ENCODE measurements at places on chromosomes 3 and 15.

- DNase-seq = no peak
Measured at GRCh38 chr15:97995192-97995591, 34.7 kb downstream of the ARRDC4 start.

GRCh38 chr3:35635407-35635806 lies 3.9 kb upstream of the ARPP21 start:
- no peak for DNase-seq

GRCh38 chr3:18946524-18946923 lies 201.8 kb upstream of the KCNH8 start:
- no peak for DNase-seq

DNA sequence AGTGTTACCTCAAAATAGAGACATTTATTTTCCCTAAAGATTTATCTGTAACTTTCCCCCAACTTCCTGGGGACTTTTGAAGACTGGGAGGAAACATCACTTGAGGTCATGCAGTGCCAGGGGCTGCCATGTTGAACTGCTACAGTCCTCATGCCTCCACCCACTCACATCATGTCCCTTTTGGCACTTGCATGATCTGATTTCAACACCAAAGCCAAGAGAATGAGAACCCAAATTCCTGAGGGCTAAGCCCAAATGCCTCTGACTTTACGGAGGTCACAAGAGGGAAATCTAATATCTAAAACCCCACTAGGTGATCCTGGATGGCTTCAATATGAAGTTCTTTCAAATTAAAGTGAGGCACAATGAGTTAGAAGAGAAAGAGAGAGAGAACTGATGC lies 213.1 kb downstream of the NTRK3 start:
- DNase-seq = no peak

- DNase-seq = no peak
Measured at GRCh38 chr3:61688307-61688984, 127.1 kb downstream of the PTPRG start.

GRCh38 chr3:128269796-128270195 lies 116.5 kb downstream of the EEFSEC start:
- DNase-seq = no peak

DNA sequence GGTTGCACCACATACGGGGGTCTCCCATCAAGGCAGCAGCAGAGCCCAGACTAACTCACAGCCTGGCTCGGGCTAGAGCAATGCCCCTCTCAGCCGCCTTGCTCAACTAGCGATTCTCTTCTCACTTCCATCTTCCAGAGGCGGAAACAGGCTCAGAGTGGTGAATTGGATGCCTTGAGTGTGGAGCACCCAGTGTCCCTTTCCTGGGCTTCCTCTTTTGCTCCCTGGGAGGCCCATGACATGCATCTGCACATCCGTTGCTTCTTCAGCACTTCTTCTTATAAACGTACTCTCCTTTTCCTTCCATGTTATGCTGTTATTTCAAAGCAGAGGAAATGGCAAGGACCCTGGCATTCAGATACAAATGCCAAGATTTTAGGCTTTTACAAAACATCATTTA lies 2.1 kb upstream of the IQSEC1 start:
- DNase-seq = no peak

- no peak for DNase-seq
Measured at GRCh38 chr3:149468504-149469212, 5.8 kb upstream of the TM4SF4 start.

DNA sequence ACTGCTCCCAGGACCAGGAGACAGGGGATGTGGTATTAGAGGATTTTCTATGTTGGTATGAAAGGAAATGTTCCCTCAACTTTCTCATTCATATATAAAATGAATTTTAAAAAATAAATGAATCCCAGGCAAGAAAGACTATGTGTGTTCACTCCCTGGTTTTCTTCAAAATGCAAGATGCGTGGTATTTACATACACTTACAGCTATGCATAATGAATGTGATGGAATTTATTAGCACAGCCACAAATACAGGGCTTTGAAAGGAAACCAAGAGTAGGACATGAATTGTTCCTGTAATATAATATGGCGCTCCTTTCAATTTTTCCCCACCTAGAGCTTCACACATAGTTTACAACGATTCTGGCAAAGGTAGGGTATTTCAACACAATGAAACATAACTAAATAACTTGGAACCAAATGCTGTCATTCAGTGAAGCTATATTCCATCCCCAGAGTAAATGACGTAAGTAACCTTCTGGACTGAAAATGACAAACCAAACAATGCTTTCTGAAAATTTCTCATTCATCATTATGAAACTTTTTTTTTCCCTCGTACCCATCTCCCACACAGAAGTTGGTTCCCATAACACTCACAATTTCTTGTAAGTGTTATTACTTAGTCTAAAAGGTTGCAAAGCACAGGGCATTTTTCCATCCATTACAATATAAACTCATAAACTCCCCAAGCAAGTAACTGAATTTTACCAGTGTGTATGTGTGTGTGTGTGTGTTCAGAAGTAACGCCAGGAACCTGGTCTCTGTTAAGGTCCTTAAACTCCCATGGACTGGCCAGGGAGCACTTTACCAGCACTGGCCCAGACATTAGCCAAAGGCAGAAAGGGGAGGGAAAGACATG lies 41.8 kb downstream of the CBLB start:
- DNase-seq = peak; percentile 85

- no peak for DNase-seq
Measured at GRCh38 chr15:94263341-94264273, 32.2 kb downstream of the MCTP2 start.

- no peak for DNase-seq
Measured at GRCh38 chr3:52243791-52244628, 1.5 kb upstream of the PPM1M start.

DNA sequence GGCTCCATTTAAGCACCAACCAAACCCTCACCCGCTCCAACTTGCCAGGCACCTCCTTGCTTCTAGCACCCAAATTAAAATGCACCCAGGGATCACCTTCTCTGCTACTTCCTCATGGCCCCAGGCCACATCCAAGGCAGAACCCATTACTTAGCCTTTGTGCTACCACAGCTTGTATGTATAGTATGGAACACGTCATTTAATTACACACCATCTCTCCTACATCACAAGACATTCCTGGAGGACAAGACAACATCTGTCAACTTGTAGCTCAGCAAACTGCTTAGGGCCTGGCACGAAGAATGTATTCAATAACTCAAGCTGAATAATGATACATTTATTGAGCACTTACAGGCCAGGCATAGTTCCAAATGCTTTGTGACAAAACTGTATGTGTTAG lies 23.3 kb downstream of the ZDHHC3 start:
- DNase-seq = no peak

All from skeletal muscle cell (primary cell).